ENCODE measurements at places on chromosomes 1 and 21. TPM values are rescaled to one million over a fixed set of nuclear protein-coding genes. Genes with fewer than 3 reads are reported as not detected.

DNA sequence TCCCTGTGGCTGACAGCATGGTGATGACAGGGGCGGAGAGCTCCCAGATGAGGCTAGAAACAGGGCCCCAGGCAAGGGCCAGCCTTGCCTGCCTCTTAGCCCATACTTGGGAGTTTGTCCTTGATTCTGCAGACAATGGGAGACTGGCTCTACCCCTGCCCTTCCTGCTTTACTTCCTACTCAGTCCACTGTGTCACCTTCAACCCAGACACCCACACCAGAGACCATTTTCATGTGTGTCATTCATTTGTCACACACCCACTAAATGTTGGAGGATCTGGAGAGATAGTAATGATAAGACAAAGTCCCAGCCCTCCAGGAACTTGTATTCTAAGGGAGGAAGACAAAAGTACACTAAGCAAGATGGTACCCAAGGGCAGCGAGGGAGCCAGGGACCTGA is 43.7 kb downstream of the SYT6 start:
- DNase-seq, result no peak
- peaks cover 35% of the 10 kb centered on the region for H3K4me1 ChIP-seq
- no peaks in the 10 kb centered on the region for H3K27me3 ChIP-seq
- H3K36me3 ChIP-seq, result no peaks in the 10 kb centered on the region
- H3K27ac ChIP-seq, result no peak overlapping the region

The KRTAP11-1 gene
- polyA plus RNA-seq, result not detected

GRCh38 chr1:43832255-43832654 is 101.3 kb upstream of the ARTN start:
- peaks cover 5% of the 10 kb centered on the region for H3K4me1 ChIP-seq
- no peak overlapping the region for H3K4me3 ChIP-seq
- no peaks in the 10 kb centered on the region for H3K27me3 ChIP-seq
- H3K27ac ChIP-seq, result no peak overlapping the region
- no peaks in the 10 kb centered on the region for H3K36me3 ChIP-seq
- no peak for DNase-seq

GRCh38 chr1:82013702-82014101 is 213.0 kb downstream of the ADGRL2 start:
- H3K27me3 ChIP-seq, result no peaks in the 10 kb centered on the region
- H3K27ac ChIP-seq, result no peak overlapping the region
- no peak for DNase-seq

- H3K4me1 ChIP-seq, result no peaks in the 10 kb centered on the region
- no peaks in the 10 kb centered on the region for H3K36me3 ChIP-seq
- H3K27ac ChIP-seq, result no peak overlapping the region
- H3K27me3 ChIP-seq, result no peaks in the 10 kb centered on the region
Observed at GRCh38 chr1:75035536-75035935, 98.7 kb upstream of the LHX8 start.

- H3K27me3 ChIP-seq, result no peaks in the 10 kb centered on the region
- H3K36me3 ChIP-seq, result peaks cover 2% of the 10 kb centered on the region
- peaks cover 3% of the 10 kb centered on the region for H3K4me1 ChIP-seq
- no peak overlapping the region for H3K27ac ChIP-seq
- DNase-seq, result no peak
- no peak overlapping the region for H3K4me3 ChIP-seq
Observed at GRCh38 chr21:36916718-36917117, 49.8 kb downstream of the HLCS start.

The LINGO4 gene
- polyA plus RNA-seq, result not detected

DNA sequence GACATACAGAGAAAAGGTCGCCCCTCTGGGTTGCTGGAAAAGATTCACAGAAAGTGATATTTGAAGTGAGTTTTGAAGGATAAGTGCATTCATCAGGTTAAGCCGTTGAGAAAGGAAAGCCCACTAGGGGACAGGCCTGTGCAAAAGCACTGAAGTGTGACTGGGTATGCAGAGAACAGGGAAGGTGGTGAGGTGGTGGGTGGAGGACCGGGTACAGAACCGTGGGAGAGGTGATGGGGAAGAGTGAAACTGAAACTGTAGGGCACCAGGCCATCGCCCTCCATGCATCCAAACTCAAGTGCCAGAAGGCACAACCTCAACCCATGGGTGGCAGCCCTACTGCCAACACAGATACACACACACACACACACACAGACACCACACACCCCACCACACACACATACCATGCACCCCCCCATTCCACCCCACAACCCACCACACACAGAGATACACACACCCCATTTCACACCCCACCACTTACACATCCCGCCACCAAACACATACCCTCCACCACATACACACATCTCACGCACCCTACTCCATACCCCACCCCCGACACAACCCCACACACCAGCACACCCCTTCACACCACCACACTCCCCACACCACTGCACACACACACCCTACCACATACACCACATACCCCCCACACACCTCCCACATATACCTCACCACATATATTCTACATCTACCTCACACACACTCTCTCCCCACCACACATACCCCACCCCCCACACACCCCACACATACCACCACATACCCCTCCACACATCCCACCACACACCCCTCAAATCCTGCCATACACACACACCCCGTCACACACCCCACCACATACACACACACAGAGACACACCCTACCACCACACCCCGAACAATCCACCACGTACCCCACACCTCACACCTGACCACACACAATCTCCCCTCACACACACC is 59.0 kb downstream of the TSEN15 start:
- H3K36me3 ChIP-seq, result no peaks in the 10 kb centered on the region
- no peak for DNase-seq
- H3K4me3 ChIP-seq, result no peak overlapping the region
- H3K27ac ChIP-seq, result no peak overlapping the region
- no peaks in the 10 kb centered on the region for H3K27me3 ChIP-seq

- H3K36me3 ChIP-seq, result no peaks in the 10 kb centered on the region
- peaks cover 17% of the 10 kb centered on the region for H3K4me1 ChIP-seq
- H3K27ac ChIP-seq, result no peak overlapping the region
- H3K4me3 ChIP-seq, result no peak overlapping the region
Observed at GRCh38 chr1:90724361-90724760, 7.3 kb upstream of the BARHL2 start.

GRCh38 chr1:22024485-22025367 is 23.3 kb downstream of the CELA3A start:
- no peaks in the 10 kb centered on the region for H3K36me3 ChIP-seq
- DNase-seq, result peak; percentile 92
- H3K27me3 ChIP-seq, result no peaks in the 10 kb centered on the region
- peak overlapping the region; percentile 90 for H3K4me3 ChIP-seq

- no peak for DNase-seq
- no peak overlapping the region for H3K27ac ChIP-seq
- H3K27me3 ChIP-seq, result no peaks in the 10 kb centered on the region
- H3K36me3 ChIP-seq, result no peaks in the 10 kb centered on the region
- H3K4me1 ChIP-seq, result no peaks in the 10 kb centered on the region
Observed at GRCh38 chr1:12441414-12442105, 176.4 kb downstream of the DHRS3 start.

The UMODL1 gene
- polyA plus RNA-seq, result 0.67 TPM

DNA sequence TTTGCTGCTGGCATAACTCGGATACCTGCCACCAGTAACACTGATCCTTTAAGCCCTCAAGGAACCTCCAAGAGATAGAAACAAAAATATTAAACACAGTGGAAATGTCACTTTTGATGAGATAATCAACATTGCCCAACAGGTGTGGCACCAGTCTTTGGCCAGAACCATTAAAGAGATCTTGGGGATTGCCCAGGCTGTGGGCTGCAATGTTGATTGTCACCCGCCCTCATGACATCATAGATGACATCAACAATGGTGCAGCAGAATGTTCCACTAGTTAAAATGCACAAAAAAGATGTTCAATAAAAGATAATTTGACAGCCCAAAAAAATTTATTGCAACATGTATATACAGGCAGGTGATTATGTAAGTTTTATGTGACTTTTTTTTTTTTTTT is 20.2 kb upstream of the ZMYM1 start:
- no peaks in the 10 kb centered on the region for H3K27me3 ChIP-seq
- no peaks in the 10 kb centered on the region for H3K36me3 ChIP-seq
- no peak for DNase-seq
- H3K4me3 ChIP-seq, result no peak overlapping the region
- H3K4me1 ChIP-seq, result no peaks in the 10 kb centered on the region
- H3K27ac ChIP-seq, result no peak overlapping the region

- H3K36me3 ChIP-seq, result no peaks in the 10 kb centered on the region
- no peaks in the 10 kb centered on the region for H3K27me3 ChIP-seq
- no peak overlapping the region for H3K27ac ChIP-seq
- no peak for DNase-seq
- no peak overlapping the region for H3K4me3 ChIP-seq
Observed at GRCh38 chr1:227938276-227938675, 9.5 kb downstream of the WNT9A start.

The TNFRSF9 gene
- polyA plus RNA-seq, result not detected

DNA sequence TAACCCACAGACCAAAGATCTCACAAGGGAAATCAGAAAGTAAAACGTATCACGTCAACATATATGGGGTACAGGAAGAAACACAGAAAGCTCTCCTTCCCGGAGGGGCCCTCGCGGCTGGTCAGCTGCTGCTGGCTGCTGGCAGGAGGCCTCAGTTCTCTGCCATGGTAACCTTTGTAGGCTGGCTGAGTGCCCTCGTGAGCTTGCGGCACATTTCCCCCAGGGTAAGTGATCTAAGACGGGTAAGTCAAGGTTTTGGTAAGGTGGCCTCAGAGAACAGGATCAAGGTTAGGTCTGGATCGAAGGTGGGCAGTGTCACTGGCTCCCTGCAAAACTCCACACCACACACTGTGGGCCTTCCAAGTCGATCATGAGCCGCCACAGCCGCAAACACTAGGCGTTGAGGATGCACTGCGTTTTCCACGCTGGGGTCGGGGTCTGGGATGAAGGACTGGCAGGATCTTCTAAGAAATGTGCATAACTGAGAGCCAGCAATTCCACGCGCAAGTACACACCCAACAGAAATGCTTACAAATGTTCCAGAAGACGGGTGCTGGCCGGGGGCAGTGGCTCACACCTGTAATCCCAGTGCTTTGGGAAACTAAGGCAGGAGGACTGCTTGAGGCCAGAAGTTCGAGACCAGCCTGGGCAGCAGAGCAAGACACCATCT is 33.9 kb downstream of the WDR4 start:
- no peak for DNase-seq
- H3K27ac ChIP-seq, result no peak overlapping the region
- H3K36me3 ChIP-seq, result peaks cover 82% of the 10 kb centered on the region
- no peaks in the 10 kb centered on the region for H3K27me3 ChIP-seq

The SUSD4 gene
- 0.27 TPM for polyA plus RNA-seq

The SPATA21 gene
- 0.27 TPM for polyA plus RNA-seq

GRCh38 chr1:236450779-236451178 is 56.7 kb downstream of the EDARADD start:
- H3K36me3 ChIP-seq, result no peaks in the 10 kb centered on the region
- no peaks in the 10 kb centered on the region for H3K4me1 ChIP-seq
- H3K27ac ChIP-seq, result no peak overlapping the region
- no peak for DNase-seq
- no peak overlapping the region for H3K4me3 ChIP-seq
- no peaks in the 10 kb centered on the region for H3K27me3 ChIP-seq
